ENCODE measurements at places on chromosomes 4 and X. TPM values are rescaled to one million over a fixed set of nuclear protein-coding genes. Genes with fewer than 3 reads are reported as not detected.

The MAGEA11 gene
- total RNA-seq: 60.1 TPM

The F11 gene
- not detected for total RNA-seq

The CXorf65 gene
- total RNA-seq: not detected

The GABRA4 gene
- total RNA-seq: 0.11 TPM

The H2AZ1 gene
- 1,227 TPM for total RNA-seq

The BOD1L1 gene
- total RNA-seq: 28.1 TPM

The C1GALT1C1 gene
- 28.6 TPM for total RNA-seq

The SLC25A43 gene
- total RNA-seq: 16.7 TPM

The CHRDL1 gene
- 4.1 TPM for total RNA-seq

The TNIP3 gene
- total RNA-seq: 0.23 TPM

The TRIML2 gene
- total RNA-seq: 3.1 TPM

The XK gene
- 1.5 TPM for total RNA-seq

The GC gene
- total RNA-seq: not detected

The ASB9 gene
- 12.2 TPM for total RNA-seq

The MAGEA10 gene
- not detected for total RNA-seq

The TCEAL2 gene
- 0.17 TPM for total RNA-seq

The TBX22 gene
- total RNA-seq: not detected

The CITED1 gene
- total RNA-seq: not detected

The CENPVL3 gene
- total RNA-seq: not detected

The CNGA1 gene
- 0.17 TPM for total RNA-seq

The TMEM150C gene
- 1.9 TPM for total RNA-seq

The TTC29 gene
- not detected for total RNA-seq

The DCHS2 gene
- not detected for total RNA-seq

The UGT2B15 gene
- not detected for total RNA-seq

The POLN gene
- 2.9 TPM for total RNA-seq

The SPANXN4 gene
- total RNA-seq: 0.18 TPM

The EFNB1 gene
- 47.7 TPM for total RNA-seq

The PLAC8 gene
- total RNA-seq: not detected

The NAP1L3 gene
- total RNA-seq: 8.0 TPM

The XG gene
- total RNA-seq: not detected

The NKX3-2 gene
- 0.51 TPM for total RNA-seq

The SOWAHB gene
- total RNA-seq: not detected

The XAGE2 gene
- not detected for total RNA-seq

The TMSB15B gene
- 2.5 TPM for total RNA-seq

The ARMCX1 gene
- 31.9 TPM for total RNA-seq

The NPNT gene
- total RNA-seq: not detected

The LUZP4 gene
- not detected for total RNA-seq

The ELK1 gene
- total RNA-seq: 40.7 TPM

The SOX3 gene
- not detected for total RNA-seq

The ENAM gene
- 0.20 TPM for total RNA-seq

Measured in HT1080 (cell line).